ENCODE measurements at places on chromosomes 3 and 15.
A peak's percentile ranks its signal among the peaks of the same experiment; 100 is the strongest.

DNA sequence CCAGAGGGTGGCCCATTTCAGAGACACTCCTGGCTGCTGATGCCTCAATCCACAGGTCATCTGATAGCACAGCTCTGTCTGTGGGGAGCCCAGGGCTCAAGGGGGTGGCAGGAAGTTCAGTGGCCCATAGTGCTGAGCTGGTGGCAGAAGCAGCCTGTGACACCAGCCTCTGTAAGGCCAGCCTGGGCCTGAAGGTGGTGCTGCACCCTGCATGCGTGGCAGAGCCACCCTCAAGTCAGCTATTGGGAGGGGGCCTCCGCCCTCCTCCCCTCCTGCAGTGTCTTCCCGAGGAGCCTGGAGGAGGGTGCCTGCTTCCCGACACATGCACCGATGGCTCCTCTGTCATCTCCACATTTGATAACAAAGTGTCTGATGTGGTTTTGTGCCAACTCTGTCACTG is 3.0 kb downstream of the PLA1A start:
- DNase-seq = no peak

GRCh38 chr3:158107605-158108444 is 1.6 kb upstream of the SHOX2 start:
- DNase-seq = no peak

- DNase-seq = peak; percentile 54
Observed at GRCh38 chr15:45795440-45796069, 160.7 kb downstream of the SQOR start.

GRCh38 chr3:95717048-95717447 is 1097.3 kb upstream of the EPHA6 start:
- DNase-seq = no peak

- DNase-seq = no peak
Observed at GRCh38 chr15:36632226-36632625, 52.8 kb downstream of the CDIN1 start.

DNA sequence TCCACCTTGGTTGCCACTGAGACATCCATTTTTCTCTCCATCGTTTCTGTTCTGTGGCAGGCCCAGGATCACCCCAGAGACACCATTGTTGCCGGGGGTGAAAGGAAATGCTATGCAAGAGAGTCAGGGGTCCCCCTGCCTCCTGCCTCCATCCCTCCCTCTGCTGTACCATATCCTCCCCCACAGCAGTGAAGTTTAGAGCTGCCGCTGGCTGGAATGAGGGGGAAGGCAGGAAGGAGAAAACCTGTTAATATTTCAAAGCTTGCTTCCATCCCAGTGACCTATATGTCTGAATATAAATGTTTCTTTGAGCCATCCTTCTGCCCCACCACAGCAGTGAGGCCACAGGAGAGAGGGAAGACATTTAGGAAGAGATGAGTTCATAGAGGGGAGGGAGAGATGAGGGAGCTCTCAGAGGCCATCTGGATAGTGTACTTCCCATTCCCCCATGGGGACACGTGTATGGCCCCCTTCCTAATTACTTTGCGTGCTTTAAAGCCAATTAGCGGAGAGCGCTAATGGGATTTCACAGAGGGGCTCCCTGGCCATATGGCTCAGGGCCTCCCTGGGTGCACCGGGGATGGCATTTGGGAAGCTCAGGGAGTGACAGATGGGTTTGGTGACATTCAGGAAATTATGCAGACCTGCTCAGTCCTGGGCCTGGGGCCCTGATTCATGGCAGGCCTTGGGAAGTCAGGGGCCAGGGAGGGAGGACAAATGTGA is 40.4 kb upstream of the CHRNB4 start:
- DNase-seq = no peak

GRCh38 chr3:42177068-42177800 is 86.1 kb downstream of the TRAK1 start:
- DNase-seq = no peak

DNA sequence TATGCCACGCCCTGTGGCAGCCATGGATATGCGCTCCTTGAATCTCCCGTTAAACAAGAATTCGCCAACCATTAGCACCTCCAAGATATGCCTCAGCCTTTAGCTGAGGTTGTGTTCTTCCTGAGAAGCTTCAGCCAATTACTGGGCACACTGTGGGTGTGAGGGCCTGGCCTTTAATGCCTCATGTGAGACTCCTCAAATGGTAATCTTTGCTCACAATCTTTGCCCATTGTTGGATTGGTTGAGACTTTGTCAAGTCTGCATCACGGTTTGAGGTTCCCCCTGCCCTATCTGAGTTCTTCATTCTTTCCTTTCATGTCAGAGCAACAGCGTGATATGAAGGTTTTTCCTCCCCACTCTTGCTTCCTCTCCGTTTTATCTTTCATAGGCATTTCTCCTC is 108.1 kb upstream of the CCDC54 start:
- DNase-seq = no peak

- DNase-seq = no peak
Observed at GRCh38 chr15:61916104-61916503, 144.1 kb downstream of the VPS13C start.

DNA sequence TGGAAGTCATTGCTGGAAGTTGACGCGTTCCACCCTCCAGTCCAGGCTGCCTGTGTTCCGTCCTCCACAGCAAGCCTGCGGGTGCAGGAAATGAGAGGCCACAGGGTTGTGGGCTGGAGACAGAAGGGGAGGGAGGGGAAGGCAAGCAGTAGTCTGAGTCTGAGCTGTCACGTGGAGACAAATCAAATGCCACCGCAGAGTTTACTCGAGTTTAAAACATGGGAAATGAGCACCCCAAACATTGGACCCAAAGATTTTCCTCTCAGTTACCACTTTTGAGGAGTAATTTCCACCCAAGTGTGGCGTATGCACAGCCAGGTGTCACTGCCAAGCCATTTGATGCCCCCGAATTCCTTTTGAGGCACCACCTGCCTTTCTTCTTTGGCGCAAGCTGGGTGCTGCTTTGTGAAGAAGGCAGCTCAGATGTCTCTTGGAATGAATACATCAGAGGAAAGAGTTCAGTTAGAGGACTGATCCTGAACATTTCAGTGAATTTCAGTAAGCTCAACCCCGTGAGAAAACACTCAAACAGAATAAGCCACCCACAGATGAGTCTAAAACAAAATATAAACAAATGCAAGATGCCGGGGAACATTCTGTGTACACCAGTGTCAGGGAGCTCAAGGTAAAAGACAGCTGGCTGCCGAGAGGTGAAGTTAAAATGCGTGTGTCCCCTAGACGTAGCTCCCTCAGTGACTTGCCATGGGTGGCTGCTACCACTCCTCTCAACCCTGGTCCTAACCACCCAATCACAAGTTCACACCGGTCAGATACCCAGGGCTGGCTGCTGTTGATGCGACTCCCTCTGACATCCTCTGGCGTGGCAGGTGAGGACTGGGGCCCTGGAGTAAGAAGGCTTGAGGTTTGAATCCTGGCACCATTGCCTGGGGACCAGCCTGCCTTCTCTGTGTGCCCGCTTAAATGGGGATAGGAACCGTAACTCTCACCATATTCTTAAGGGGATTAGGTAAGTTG is 203.8 kb downstream of the UACA start:
- DNase-seq = no peak

DNA sequence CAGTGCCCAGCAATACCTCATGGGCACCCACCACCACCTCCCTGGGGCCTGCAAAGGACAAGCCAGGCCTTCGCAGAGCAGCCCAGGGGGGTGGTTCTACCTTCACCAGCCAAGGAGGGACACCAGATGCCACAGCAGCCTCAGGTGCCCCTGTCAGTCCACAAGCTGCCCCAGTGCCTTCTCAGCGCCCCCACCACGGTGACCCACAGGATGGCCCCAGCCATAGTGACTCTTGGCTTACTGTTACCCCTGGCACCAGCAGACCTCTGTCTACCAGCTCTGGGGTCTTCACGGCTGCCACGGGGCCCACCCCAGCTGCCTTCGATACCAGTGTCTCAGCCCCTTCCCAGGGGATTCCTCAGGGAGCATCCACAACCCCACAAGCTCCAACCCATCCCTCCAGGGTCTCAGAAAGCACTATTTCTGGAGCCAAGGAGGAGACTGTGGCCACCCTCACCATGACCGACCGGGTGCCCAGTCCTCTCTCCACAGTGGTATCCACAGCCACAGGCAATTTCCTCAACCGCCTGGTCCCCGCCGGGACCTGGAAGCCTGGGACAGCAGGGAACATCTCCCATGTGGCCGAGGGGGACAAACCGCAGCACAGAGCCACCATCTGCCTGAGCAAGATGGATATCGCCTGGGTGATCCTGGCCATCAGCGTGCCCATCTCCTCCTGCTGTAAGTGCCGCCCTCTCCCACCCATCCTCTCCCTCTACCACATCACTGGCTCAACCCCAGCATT is 19.2 kb upstream of the BFSP2 start:
- DNase-seq = no peak

GRCh38 chr3:50189989-50190388 is 1.4 kb upstream of the GNAT1 start:
- DNase-seq = no peak

DNA sequence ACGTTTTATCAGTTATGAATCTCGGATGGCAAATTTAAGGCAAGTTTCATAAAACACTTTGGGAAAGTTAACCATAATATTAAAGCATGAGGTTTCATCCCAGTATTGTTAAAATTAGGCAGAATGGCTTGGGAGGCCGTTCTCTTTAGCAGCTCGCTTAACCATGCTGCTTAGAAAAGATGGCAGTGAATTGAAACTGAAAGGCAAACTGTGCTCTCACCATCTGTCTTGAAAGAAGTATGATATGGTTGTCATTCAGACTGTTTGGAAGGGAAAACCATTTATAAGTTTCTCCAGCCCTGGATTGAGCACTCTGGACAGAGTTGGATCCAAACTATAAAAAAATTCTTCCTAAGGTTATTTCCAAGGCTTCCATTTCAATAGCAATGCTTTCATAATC is 332.3 kb upstream of the SUCLG2 start:
- DNase-seq = no peak

DNA sequence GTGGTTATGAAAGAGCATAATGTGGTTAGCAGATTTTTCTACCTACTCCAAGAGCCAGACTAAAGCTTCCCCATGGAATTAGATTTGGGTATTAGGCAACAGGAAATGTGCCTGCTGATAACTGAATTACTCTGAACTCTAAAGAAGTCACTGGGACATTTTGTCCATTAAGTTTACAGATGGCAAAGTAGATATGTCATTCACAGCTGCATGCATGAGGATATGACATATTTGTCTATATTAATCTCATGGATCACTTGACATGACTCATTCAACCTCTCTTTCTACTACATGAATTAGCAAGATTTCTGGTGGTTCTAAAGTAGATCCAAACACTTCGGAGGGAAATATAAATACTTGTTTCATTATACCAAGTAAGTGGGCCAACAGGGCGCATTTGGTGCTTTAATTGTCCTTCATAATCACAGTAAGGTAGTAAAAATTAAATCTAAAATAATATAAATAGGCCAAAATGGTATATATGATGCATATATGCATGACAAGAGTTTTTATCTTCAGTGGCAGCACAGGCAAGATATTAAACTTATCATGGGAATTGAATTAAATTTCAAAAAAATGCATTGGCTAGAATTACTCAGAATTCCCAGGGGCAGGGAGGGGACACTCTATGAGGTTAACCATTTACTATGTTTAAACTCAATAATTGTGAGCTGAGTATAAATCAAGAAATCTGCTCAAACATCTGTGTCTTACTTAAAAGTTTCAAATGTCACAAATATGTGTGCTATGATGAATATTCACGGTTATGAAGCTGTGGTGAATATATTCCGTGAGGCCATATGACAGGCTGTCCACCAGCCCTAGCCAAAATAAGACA is 365.3 kb upstream of the KCNMB2 start:
- DNase-seq = peak; percentile 24

- no peak for DNase-seq
Observed at GRCh38 chr15:92480361-92480760, 86.7 kb downstream of the ST8SIA2 start.

DNA sequence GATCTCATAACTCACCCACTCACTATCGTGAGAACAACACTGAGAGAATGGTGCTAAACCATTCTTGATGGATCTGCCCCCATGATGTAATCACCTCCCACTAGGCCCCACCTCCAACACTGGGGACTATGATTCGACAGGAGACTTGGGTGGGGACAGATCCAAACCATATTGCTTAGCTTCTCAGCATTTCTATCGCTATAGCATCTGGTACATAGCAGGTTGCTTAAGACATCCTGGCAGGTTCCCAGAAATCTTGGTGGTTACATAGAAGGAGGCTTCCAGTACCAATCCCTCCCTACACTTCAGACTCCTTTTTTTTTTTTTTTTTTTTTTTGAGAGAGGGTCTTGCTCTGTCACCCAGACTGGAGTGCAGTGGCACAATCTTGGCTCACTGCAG is 487.8 kb downstream of the EDEM1 start:
- no peak for DNase-seq

- no peak for DNase-seq
Observed at GRCh38 chr3:189277711-189278110, 105.9 kb downstream of the TPRG1 start.

- DNase-seq = no peak
Observed at GRCh38 chr3:73592154-73593144, 32.3 kb downstream of the PDZRN3 start.

GRCh38 chr3:37338500-37338899 is 164.1 kb upstream of the LRRFIP2 start:
- DNase-seq = no peak

- no peak for DNase-seq
Observed at GRCh38 chr15:21267671-21268395, 172.5 kb downstream of the POTEB3 start.

- DNase-seq = no peak
Observed at GRCh38 chr3:169998668-169999131, 32.1 kb downstream of the SEC62 start.

- no peak for DNase-seq
Observed at GRCh38 chr3:148879256-148879655, 14.2 kb downstream of the CPA3 start.

- DNase-seq = no peak
Observed at GRCh38 chr3:37291275-37291700, 116.9 kb upstream of the LRRFIP2 start.

DNA sequence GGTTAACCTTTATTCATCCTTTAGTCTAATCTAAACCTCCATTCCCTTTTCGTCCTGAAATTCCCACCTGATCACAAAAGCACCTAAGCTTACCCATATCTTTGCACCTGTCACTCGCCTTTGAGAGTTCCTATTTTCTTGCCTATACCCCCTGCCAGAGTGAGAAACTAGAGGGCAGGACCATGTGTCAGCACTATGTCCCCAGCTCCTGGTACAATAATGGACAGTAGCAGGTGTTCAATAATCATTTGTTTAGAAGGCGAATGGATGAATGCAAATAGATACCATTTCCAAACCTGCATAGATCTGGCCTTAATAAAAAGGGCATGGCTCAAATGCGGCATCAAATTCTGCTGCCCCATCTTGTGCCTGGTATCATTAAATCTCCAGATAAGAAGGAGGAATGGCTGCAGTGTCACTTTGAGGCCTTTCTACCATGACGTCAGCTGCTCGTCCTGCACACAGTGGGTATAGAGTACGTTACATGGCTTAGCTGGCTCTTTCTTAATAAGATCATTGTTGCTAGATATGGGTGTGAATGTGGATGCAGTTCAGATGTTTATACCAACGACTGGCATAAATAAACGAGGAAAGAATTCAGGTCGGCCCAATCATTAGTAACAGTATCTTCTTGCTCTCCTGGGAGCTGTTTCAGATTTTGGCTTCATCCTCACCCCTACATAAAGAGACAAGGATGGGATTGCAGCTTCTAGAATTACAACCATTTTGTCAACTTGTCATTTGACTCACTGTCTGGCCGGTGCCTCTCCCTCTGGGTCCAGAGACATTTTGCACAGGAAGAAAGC is 148.7 kb downstream of the RORA start:
- DNase-seq = no peak

Data from hindlimb muscle (tissue), 1 donor.